GM04503 (cell line): ENCODE measurements at places on chromosomes 2 and 18.

- no peak for DNase-seq
These were observed 178.1 kb downstream of the MIB1 start for GRCh38 chr18:21918693-21919092.

- DNase-seq, result no peak
These were observed 363.3 kb upstream of the SMIM21 start for GRCh38 chr18:75790796-75791195.

DNA sequence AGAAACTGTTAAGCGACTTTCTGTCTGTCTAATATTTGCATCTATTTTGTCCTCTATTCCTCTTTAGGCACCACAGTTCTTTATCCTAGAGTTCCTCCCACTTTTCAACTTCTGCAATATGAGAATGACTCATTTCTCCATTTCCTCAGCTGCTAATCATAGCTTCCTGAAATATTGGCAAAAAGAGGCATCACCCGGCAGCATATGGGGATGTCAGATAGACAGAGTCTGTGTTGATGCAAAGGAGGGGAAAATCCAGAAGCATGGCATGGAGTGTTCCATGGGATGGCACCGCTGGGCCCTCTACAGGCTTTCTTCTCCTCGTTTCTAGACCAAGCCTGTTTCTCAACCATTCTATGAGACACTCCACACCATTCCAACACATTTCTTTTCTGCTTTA, 93.4 kb downstream of the DOCK10 start:
- no peak for DNase-seq

GRCh38 chr2:46876741-46877384, 38.7 kb downstream of the MCFD2 start:
- DNase-seq, result peak; percentile 75

DNA sequence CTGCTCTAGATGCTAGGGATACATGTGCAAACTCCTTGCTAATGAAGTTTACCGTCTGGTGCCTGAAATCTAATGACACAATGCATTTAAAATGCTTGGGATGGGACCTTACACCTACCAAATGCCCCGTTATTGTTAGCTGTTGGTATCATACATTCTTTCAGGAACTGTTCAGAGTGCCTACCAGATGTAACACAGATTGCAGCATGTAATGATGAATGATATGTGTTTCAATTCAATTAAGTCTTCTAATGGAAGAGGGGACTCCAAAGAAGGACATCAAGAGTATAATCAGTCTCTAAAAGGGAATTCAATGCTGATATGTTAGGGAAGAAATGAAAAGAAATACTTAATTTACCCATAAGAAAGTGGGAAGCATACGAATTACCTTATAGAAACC, 3.2 kb downstream of the LYPD6 start:
- DNase-seq, result no peak

- no peak for DNase-seq
These were observed 33.3 kb downstream of the POLR1A start for GRCh38 chr2:86072271-86072858.

DNA sequence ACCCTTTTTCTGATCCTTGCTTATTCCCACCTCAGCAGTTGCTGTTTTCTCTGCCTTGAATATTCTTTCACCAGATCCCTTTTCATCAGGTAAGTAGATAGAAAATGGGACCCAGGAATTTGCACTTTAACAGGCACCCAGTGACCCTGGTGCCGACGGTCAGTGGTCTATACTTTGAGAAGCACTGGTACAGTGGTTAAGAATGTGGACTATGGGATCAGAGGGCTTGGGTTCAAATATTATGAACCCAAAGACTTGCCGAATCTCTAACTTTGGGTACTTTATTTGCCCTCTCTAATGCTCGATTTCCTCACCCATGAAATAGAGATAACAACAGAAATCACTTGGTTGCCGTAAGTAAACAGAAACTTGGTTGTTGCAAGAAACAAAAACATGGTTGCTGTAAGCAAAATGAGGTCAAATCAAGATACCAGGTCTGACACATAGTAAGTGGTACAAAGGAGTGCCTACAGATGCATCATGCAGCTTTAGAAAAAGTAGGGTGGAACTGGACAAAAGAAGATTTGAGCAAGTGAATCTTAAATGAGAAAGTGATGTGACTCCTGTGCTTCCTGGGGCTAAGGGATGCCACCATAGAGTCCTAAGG, 69.5 kb upstream of the GLS start:
- DNase-seq, result no peak

DNA sequence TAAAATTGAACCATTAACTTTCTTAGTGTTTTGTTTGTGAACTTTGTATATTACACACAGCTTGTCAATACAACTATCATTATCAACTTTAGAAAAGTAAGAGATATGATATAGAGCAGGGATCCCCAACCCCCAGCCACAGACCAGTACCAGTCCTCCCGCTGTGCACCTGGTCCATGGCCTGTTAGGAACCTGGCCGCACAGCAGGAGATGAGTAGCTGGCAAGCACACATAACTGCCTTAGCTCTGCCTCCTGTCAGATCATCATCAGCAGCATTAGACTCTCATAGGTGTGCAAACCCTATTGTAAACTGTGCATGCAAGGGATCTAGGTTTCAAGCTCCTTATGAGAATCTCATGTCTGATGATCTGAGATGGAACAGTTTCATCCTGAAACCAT, 491.0 kb upstream of the NXPH2 start:
- DNase-seq, result no peak

- DNase-seq, result peak; percentile 73
These were observed 10.4 kb upstream of the STON1 start for GRCh38 chr2:48519593-48519992.

DNA sequence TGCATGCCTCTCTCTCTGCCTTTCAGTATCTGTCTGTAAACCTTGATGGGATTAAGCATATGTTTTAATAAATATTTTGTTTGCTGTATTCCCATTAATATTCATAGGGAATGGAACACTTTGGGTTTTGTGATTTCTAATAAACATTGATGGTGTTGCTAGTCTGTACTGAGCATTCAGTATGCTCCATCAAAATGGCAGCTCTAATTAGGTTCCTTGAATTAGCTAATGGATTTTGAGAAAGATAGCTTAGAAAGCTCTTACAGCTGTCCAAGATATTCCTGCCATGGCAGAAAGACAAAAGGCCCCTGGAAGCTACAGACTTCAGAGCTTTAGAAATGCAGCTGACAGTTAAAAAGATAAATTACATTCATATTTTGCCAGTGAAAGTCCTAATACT, 199.2 kb upstream of the NRP2 start:
- DNase-seq, result no peak

DNA sequence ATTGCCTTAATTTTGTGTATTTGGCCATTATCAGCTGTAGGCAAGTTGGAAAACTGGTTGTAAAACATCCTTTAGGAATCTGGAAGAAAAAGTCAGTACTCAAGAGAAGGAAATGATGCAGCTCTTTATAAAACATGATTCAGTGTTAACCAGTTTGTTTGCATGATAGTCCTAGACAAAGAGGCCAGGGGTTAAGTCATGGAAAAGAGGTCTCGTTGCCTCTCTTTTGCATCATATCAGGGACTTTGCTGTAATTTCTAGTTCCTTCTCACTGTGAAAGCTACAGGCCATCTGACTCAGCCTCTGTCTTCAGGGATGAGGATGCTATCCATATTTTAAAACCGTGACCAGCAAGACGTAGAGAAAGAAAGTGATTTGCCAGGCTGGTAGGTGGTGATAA, 38.0 kb downstream of the NPAS2 start:
- peak; percentile 71 for DNase-seq

DNA sequence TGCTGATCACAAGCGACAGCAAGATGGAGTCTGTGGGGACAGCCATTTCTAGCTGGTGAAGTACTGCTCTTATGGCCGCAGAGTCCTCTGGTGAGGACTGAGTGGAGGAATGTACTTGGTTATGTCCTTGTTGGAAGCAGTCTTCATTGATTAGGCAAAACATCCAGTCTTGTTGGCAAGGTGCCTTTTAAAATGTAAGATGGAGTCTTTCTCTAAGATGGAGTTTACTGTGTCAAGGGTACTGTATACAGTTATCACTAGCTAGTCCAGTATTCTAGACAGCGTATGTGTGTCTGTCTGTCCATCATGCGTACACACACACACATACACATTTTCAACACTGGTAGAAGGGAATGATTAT, 74.8 kb downstream of the NPAS2 start:
- DNase-seq, result no peak

DNA sequence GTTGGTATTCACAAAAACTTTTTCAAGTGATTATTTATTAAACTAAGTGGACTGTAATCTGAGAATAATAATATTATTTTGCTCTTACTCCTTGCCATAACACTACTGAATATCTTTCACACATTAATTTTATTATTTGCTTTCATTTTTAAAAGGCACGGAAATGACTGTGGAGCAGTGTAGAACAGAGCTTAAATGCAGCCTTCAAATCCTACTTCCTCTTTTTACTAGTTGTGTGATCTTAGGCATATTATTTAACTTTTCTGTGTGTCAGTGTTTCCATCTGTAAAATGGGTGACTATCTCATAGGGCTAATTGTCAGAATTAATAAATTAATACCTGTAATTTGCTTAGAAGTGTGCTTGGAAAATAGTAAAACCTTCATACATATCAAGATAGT, 55.5 kb upstream of the SLC8A1 start:
- DNase-seq, result no peak

DNA sequence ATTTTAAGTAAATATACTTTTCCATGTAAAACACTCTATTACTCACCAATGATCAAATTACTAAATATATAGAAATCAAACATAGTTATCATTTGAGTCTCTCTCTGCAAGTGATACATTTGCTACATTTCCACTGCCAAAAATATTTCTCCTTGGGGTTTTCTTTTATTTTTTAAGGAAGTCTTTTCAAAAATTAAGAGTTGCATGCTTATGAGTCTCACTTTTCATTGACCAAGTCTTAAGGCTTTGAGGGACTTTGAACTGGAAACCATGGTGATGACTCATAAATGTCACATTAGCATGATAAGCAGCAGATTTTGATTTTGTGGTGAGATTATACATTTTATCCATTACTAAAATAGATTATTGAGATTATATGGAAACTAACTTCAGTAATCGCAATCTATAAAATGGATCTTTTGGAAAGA, 152.9 kb downstream of the FAM124B start:
- DNase-seq, result no peak

DNA sequence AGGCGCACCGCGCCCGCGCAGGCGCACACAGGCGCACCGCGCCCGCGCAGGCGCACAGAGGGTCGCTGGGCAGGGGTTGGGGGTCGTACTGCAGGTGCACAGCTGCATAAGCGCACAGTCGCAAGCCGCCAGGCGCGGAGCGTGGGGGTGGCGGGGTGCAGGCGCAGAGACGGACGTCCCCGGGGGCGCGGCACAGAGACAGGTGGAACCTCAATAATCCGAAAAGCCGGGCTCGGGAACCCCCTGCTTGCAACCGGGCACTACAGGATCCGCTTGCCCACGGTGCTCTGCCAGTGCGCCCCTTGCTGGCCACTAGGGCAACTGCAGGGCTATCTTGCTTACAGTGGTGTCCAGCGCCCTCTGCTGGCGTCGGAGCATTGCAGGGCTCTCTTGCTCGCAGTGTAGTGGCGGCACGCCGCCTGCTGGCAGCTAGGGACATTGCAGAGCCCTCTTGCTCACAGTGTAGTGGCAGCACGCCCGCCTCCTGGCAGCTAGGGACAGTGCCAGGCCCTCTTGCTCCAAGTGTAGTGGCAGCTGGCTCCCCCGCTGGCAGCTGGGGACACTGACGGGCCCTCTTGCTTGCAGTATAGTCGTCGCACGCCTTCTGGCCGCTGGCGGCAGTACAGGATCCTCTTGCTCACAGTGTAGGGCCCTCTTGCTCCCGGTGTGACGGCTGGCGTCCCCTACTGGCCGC, 34.9 kb downstream of the FAM110C start:
- no peak for DNase-seq

DNA sequence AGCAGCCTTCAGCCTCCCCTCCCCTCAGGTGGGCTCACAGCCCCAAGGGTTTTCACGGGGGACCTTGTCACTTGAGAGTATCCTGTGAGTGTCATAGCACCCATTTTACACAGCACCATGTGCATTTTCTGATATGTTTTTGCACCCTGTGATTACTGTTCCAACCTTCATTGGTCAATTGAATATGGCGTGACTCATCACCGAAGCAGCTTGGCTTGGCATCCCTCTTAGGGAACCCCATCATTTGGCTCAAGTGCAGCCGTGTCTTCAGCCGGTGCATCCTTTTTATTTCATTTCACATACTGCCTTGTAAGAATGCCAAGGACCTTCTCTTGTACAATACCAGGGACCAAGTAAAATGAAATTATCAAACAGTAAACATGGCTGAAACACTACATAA, 57.6 kb downstream of the NPAS2 start:
- DNase-seq, result no peak

- no peak for DNase-seq
These were observed 4.2 kb upstream of the SP100 start for GRCh38 chr2:230411570-230412370.

DNA sequence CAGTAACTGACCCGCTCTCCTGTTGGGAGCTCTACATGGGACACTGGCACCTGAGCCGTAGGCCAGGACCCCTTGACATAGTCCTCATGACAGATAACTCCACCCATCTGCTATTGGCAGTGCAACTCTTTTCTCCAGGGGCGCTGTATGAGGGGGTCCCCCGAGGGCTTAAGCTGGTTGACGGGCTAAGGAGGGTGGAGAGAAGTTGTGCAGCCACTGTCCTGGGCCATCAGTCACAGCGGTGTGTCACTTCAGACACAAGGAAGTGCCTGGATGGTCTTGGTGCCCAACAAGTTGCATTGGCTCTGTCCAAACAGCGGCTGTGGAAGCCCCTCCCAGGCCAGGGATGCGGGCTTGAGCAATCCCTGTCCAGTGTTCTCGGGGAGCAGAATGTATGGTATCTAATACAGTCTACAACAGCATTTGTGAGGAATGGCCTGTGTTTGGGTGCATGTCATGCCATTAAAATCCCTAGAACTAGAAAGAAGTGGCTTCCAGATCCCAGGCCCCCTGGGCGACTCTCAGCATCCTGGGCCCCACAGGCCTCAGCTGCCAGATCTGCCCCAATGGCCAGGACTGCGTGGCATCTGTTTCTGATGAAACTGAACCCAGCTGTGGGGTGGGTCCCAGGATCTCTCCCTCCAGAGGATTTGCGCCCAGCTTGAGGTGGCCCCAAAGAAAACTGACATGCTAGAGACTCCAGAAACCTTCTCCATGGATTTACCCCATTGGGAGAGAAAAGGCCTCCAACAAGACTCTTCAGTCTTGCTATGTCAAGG, 23.3 kb downstream of the TTC32 start:
- no peak for DNase-seq

- DNase-seq, result no peak
These were observed 151.4 kb downstream of the DYSF start for GRCh38 chr2:71604726-71605120.

GRCh38 chr2:19458427-19459003, 100.1 kb upstream of the OSR1 start:
- no peak for DNase-seq

GRCh38 chr2:82994151-82994550, 1464.9 kb downstream of the SUCLG1 start:
- no peak for DNase-seq

GRCh38 chr2:152618193-152618564, 99.1 kb downstream of the PRPF40A start:
- no peak for DNase-seq
